HuH-7 (cell line): ENCODE measurements at places on chromosomes 5 and 9.

DNA sequence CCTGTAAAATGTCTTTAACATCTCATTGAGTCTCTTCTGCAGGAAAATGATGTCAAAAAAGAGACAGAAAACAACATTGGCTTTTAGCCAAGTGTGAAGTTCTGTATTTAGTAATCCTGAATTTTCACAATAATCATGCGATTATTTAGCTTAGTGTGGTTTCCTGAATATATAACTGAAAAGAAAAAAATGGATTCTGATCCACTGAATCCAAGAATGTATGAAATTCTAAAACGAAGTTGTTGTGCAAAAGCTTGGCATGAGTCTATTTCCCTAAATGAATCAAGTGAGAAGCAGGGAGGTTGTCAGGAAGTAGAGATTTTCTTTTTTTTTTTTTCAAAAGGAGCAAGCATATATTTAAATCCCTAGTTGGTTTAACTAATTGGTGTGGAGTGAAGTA, 145.9 kb upstream of the CDH6 start:
- DNase-seq: no peak

DNA sequence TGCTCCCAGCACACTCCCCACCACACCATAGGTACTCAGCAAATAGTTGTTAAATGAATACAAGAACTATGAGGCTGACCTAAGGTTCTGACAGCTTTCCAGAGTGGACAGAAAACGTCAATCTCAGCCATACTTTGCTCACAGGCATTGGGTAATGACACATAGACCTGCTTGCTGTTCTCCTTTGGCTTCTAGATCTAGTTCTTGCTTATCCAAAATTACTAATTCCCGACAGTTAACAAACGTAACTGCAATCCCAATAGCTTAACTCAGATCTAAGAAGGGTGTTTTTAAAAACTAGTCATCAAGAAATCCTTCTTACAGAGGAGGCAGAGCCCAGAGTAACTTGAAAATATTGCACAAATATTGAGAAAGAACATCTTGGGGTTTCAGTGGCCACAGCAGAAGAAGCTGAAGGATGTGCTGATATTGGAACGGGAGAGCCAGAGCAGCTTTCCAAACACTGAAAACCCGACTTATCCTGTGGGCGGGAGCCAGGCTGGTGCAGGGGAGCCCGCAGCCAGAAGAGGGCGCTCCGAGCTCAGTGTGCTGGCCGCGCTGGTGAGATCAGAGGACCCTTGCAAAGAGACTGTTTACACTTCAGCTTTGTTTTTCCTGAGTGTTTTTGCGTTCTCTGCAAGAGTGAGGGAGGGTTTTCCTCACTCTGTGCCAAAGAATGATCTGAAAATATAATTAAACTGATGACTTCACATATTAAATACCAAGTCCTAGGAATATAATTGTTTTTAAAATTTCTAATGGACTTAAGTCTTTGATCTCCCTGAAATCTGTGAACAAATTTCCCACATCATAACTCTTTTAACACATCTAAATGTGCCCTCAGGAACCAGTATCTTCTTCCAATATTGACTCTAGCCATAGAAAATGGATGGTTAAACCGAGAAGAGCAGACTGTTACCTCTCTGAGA, 30.3 kb downstream of the FGF1 start:
- peak; percentile 79 for DNase-seq

DNA sequence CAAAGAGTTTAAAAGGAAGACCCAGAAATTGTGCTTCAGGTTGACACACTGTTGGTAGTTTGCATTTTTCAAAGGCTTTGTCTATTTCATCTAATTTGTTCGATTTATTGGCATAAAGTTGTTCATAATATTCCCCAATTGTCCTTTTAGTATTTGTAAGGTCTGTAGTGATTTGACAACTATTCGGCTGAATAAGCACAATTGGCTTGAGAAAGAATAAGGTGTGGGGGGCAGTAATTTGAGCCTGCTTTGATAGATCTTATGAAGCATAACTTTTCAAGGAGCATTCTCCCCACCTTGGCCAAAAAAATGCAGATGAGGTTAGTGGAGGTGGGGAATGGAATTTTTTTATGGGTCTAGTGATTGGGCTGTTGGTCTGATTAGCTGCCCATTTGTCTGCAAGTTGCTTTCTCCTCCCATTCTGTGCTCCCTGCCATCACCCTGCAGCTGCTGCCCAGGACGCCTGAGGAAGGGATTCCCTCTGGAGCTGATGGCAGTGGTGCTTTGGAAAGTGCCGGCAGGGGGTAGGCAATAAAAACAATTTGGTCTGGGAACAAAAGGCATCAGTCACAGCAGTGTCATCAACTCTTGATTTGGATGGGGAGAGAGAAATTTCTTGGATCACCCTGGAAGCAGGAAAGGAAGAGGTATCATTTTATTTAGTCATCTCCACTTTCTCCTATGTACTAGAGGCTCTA, 26.6 kb downstream of the WNT8A start:
- DNase-seq: no peak

- DNase-seq: no peak
Measured at GRCh38 chr9:130325921-130326320, 60.4 kb downstream of the HMCN2 start.

DNA sequence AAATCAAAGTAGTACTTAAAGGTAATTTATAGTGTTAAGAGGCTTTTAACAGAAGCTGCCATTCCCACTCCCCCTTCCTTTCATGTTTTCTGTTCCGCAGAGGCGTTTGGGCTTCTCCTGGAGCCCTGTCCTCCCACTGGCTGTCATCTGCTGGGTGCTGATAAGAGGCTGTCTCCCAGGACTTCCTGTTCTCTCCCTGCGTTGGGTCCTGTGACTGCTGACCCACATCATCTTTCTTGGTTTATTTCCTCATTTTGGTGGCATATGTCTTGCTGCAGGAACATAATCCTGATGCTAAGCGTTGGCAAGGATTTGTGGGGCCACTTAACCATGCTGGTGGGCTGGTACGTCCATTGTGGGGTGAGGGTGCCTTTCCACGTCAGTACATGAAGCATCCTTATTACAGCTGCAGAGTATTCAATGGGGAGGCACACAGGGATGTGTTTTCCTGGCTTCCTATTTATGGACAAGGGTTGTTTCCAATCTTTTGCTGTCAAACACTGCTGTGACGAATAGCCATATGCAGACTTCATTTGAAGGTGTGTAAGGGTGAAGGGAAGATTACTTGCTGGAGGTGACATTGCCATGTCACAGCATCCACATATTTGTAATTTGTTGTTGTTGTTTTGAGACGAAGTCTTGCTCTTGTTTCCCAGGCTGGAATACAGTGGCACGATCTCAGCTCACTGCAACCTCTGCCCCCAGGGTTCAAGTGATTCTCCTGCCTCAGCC, 22.3 kb upstream of the RNF130 start:
- DNase-seq: no peak

- peak; percentile 43 for DNase-seq
Measured at GRCh38 chr5:88108490-88109279, 160.0 kb downstream of the TMEM161B start.

DNA sequence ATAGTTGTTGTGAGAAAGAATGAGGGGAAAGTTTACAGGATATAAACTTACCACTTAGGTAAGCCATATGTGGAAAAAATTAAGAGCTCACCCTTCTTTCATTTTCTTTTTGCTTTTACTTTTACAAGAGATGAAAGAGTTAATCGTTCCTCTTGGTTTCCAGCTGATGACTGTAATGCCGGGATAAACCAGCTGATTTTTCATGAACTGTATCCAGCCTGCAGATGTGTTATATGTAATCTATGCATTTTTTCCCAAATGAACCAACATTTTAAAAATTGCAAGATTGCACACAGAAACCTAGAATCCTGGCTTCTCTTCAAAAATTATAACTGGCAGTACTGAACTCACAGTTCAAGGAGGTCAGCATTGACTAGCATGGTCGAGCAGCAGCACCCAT, 185.9 kb downstream of the GRIA1 start:
- no peak for DNase-seq

DNA sequence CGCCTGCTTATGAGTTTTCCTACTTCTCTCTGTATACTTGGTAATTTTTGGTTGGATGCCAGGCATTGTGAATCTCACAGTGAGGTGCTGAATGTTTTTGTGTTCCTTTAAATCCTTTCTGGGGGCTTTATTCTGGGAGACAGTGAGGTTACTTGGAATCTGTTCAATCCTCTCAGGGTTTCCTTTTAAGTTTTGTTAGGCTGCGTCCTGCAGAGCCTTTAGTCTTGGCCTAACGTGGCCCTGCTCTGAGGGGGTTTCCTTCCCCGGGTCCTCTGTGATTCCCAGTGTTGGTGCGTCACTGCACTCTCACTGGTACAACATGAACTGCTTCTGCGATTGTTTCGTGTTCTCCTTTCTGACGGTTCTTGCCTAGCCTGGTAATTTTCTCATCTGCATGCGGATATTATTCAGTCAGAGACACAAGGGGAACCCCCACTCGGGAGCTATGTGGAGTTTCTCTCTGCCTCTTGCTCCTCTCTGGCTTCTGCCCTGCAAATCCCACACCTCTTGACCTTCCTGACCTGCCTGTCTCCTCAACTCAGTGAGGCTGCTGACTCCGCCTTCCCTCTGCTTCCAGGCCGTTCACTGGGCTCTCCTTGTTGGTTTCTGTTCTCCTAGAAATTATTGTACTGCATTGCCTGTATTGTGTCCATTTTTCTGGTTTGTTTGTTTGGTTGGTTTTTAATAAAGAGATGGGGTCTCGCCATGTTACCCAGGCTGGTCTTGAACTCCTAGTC, 128.1 kb downstream of the DAB2IP start:
- no peak for DNase-seq

GRCh38 chr5:115415143-115415491, 118.7 kb upstream of the CCDC112 start:
- DNase-seq: peak; percentile 9

- DNase-seq: no peak
Measured at GRCh38 chr9:109935406-109936087, 155.5 kb downstream of the PALM2AKAP2 start.

GRCh38 chr9:79975621-79976256, 404.0 kb downstream of the TLE4 start:
- DNase-seq: no peak

DNA sequence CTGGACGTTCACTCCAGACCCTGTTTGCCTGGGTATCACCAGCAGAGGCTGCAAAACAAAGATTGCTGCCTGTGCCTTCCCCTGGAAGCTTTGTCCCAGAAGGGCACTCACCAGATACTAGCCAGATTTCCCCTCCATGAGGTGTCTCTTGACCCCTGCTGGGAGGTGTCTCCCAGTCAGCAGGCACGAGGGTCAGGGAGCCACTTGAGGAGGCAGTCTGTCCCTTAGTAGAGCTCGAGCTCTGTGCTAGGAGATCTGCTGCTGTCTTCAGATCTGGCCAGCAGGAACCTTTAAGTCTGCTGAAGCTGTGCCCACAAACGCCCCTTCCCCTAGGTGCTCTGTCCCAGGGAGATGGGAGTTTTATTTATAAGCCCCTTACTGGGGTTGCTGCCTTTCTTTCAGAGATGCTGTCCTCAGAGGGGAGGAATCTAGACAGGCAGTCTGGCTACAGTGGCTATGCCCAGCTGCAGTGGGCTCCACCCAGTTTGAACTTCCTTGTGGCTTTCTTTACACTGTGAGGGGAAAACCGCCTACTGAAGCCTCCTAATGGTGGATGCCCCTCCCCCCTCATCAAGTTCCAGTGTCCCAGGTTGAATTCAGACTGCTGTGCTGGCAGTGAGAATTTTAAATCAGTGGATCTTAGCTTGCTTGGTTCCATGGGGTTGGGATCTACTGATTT, 253.9 kb downstream of the SPATA31D1 start:
- DNase-seq: no peak

GRCh38 chr5:145830594-145830993, 4.5 kb downstream of the PRELID2 start:
- no peak for DNase-seq

- no peak for DNase-seq
Measured at GRCh38 chr5:60346393-60346792, 353.6 kb downstream of the DEPDC1B start.

- DNase-seq: peak; percentile 43
Measured at GRCh38 chr5:13987843-13988464, 43.5 kb upstream of the DNAH5 start.

GRCh38 chr5:170761048-170761707, 22.3 kb upstream of the GABRP start:
- DNase-seq: no peak

- DNase-seq: no peak
Measured at GRCh38 chr9:135070964-135071735, 16.3 kb upstream of the OLFM1 start.

- no peak for DNase-seq
Measured at GRCh38 chr9:136010615-136011361, 49.6 kb upstream of the UBAC1 start.

DNA sequence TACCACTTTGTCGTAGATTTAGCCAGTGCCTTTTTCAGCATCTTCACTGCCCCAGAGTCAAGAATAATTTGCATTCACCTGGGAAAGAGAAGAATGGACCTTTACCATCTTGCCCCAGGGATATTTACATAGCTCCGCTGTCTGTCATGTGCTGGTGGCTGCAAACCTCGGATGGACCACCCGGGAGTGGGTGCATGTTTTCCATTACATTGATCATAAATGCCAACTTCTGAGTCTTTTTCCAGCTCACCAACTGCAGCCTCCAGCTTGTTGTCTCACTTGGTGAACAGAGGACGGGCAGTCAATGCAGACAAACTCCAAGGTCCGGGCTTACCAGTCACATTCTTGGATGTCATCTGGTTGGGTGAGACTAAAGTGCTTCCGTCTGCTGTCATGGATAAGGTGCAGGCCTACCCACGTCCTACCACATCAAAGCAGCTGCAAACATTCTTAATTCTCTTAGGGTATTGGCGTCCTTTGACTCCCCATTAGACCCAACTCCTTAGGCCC, 155.8 kb upstream of the APC start:
- no peak for DNase-seq

- DNase-seq: no peak
Measured at GRCh38 chr5:61275841-61276240, 56.2 kb upstream of the ZSWIM6 start.

GRCh38 chr5:1718669-1719068, 81.0 kb downstream of the MRPL36 start:
- DNase-seq: no peak
